ENCODE measurements at places on chromosomes 4 and X. TPM values are rescaled to one million over a fixed set of nuclear protein-coding genes. Genes with fewer than 3 reads are reported as not detected.

The BEX2 gene
- 110 TPM for total RNA-seq

The TMPRSS11B gene
- total RNA-seq, result not detected

- DNase-seq, result no peak
Measured at GRCh38 chr4:101958547-101958946, 168.0 kb downstream of the BANK1 start.

GRCh38 chr4:6172927-6173200 lies 27.5 kb downstream of the JAKMIP1 start:
- no peak for DNase-seq

DNA sequence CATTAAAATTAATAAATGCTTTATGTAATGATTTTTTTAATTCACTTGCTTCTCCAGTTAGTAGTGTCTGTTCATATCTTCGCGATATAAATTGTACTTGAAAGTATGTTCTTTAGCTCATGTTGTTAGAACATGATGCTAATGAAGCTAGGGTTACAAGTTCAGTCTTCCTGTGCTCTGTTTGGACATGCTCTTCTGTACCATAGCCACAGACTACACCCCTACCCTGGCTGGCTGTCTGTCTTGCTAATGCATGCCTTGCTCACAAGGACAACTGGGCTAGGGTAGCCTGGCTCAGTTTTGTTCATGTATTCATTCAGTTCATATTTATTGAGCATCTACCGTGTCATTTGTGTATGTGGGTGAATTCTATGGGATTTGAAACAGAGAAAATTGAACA lies 50.8 kb upstream of the MTMR1 start:
- DNase-seq, result no peak

GRCh38 chrX:69387567-69388487 lies 116.3 kb upstream of the NALF2 start:
- DNase-seq, result peak; percentile 20

All from frontal cortex (tissue), 4 donors.